B cell (primary cell): ENCODE measurements at places on chromosomes 16 and 17.

DNA sequence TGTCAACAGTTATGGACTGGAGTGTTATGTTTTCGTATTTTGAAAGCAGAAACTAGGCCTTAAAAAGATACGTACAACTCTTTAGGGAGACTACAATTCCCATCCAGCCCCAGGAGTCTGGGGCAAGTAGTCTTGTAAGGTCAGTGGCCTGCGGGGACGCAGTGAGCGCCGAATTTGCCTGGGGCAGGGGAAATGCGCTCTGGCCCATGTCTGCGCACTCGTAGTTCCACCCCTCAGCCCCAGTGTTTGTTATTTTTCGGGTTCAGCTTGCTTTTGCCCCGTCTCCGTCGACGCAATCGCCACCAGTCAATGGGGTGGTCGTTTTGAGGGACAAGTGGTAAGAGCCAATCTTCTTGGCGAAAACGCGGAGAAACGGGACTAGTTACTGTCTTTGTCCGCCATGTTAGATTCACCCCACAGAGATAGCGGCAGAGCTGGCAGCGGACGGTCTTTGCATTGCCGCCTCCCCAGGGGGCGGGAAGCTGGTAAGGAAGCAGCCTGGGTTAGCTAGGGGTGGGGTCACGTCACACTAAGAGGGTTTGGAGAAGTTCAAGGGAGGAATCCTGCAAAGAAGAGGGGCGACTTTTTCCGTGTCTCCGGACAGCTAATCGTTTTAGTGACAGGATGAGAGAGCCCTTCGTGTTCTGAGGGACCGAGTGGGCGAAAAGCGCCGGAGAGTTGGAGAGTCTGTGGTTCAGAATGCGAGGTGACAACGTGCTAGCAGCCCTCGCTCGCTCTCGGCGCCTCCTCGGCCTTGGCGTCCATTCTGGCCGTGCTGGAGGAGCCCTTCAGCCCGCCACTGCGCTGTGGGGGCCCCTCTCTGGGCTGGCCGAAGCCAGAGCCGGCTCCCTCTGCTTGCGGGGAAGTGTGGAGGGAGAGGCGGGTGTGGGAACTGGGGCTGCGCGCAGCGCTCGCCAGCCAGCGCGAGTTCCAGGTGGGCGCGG, 1.1 kb upstream of the BRCA1 start:
- DNase-seq: peak; percentile 24

DNA sequence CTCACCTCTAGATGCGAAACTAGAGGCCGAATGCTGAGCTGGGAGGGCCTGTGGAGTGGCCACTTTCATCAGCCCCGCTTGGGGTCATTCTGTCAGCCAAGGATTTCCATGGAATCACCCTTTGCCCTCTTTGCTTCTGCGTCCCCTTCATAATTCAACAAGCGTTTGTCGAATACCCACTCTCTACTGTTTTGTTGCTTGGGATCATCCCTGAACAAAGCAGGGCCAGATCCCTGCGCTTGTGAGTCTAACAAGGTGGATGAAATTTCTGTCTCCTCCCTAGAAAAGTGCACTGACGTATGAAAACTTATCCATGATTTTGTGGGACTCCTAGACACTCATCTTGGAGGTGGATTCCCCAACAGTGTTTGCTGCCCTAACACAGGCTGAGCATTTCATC, 3.3 kb upstream of the SLC12A3 start:
- DNase-seq: no peak

- DNase-seq: no peak
These were observed 132.8 kb downstream of the LAT start for GRCh38 chr16:29117631-29118030.

- no peak for DNase-seq
These were observed 250.1 kb downstream of the C16orf95 start for GRCh38 chr16:87067003-87067556.

- no peak for DNase-seq
These were observed 149.8 kb upstream of the MAF start for GRCh38 chr16:79750311-79750710.

DNA sequence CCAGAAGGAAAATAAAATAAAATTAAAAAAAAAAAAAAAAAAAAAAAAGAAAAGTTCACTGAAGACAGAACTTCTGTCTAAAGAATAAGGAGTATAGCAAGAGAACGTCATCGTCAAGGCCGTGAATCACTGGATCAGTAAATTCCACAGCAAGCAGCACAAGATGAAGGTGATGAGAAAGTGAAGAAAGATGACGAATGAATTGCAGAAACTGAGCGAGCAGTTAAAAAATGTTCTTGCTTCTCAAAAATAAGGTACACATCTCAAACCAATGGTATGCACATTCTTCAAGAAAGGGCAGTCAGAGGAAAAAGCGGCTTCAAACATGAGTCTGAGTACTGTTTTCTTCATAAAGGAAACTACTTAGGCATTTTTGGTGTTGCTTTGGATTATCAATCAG, 104.7 kb downstream of the SMG6 start:
- DNase-seq: no peak

- DNase-seq: no peak
These were observed 121.0 kb downstream of the COPRS start for GRCh38 chr17:31738067-31738466.
